ENCODE measurements at places on chromosomes 12 and 14.

DNA sequence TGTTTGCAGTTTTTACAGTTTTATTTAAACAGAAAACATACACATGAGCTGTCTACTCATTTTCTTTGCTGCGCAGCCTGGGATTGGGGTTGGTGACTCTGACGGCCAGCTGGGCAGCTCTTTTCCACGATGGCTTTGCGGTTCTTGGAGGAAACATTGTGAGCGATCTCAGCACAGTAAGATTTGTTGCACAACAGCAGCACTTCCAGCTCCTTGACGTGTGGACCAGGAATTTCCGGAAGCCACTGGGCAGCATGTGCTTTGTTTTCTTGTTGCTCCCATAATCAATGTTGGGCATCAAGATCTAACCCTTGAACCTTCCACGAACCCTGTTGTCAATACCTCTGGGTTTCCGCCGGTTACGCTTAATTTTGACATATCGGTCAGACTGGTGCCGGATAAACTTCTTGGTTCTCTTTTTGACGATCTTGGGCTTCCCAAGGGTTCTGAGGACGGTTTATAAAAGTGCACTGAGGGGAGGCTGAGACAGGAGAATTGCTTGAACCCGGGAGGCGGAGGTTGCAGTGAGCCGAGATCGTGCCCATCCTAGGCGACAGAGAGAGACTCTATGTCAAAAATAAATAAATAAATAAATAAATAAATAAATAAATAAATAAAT is 21.8 kb downstream of the FKBP11 start:
- DNase-seq, result no peak

DNA sequence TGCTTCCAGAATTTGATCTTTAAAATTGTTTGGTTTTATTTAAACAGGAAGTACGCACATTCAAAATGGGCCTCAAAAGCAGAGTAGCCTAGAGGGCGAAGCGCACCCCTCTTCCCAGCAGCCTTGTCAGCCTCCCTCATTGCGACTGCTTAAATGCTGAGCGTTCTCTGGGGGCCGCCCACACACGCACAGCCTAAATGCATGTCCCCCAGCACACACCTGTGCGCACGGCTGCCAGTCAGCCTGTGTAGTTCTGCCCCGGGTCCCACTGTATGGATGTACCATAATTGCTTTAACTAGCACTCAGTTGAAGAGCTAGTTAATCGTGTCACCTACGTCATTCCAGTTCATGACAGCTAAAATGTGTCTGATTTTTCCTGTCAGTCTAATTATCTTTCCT is 79.3 kb downstream of the TESC start:
- DNase-seq, result no peak

- no peak for DNase-seq
Measured at GRCh38 chr12:67390273-67390672, 121.1 kb downstream of the CAND1 start.

DNA sequence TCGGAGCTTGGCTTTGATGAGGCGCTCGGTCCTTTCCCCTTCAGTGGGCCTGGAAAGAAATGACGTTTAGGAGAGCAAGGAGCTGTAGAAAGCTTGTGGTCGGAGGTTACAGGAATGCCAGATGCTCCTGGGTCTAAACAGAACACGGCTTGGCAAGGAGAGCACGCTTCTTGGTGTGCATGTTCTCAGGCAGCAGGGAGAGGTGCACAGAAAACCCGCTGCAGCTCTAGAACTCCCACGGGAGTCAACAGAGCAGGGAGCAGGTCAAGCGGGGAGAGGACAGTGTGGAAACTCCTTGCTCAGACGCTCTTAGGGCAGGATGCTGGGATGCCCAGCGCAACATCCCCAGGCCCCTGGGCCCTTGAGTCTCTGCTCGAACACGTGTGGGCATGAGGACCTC is 51.0 kb downstream of the SSH1 start:
- no peak for DNase-seq

DNA sequence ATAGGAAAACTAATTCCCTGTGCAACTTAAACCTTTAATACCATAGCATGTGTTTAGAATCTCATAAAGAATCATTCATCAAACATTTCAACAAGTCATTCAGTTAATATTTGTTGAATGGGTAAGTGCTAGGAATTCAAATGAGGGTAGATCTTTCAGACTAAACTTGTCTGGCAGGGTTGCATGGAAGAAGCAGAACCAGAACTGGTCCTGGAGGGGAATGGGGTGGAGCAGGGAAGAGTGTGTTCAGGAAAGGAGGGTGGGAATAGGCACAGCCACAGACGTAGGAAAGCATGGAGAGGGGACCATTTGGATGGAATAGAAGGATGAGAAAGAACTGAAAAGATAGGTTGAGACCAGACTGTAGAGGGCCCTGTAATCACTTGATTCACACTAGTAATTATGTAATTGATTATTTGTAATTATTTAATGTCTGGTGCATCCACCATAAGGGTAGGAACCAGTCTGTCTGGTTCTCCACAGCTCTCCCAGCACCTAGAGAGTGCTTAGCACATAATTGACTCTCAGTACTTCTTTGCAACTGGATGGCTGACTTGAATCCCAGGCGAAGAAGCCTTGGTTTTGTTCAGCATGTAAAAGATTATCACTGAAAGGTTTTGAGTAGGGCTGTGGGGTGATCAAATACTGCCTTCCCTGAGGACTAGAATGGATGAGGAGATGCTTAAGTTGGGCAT is 3.0 kb upstream of the MAP3K9 start:
- no peak for DNase-seq

DNA sequence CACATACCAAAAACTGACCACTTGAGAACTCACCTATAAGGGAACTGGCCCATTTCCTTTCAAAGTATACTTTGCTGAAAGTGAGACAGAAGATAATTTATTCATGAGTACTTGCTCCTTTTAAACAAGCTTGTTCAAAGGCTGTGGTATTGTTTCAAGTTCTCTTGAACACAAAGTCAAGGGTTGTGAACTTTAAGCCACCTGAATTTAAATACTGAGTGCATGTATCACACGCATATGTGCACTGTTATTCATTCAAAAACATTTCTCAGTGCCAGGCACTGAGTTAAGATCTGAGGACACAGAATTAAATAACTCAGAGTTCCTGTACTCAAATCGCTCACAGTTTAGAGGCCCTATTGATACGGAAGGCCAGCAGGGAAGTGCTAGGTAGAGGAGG is 19.1 kb upstream of the LDHB start:
- DNase-seq, result peak; percentile 57

DNA sequence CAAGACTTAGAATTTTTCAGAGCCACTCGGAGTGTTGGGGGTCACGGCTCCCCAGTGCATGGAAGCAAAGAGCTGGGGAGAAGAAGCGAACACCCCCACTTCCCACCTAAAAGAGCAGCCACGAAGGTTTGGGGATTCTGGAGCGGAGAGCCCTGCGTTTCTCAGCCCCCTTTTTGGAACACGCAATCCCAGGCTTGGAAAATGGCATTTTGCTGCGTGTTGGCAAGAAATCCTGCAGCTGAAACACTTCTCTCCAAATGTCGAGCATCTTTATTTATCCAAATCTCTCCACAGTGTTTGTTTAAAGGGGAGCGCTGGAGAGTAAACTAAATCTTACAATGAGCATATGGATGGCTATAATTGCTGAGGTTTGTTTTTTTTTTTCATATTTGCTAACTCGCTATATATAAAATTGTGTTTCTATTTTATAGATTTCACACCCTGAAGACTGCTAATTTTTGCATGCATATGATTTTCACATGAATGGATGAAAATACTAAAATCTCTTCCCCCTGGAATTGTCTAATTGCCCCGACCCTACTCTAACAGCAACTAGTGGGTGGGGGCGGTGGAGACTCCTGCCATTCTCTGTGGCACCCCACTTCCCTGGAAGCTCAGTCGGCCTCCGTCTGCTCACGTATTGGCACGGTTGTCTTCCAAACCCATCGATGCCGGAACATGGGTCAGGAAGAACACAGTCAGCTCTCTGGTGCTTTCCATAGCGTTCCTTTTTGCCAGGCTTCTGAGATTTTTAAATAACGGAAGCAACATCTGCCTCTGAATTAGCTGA is 120.5 kb downstream of the GCH1 start:
- no peak for DNase-seq

GRCh38 chr14:22839159-22839779 is 2.9 kb downstream of the MMP14 start:
- DNase-seq, result no peak

DNA sequence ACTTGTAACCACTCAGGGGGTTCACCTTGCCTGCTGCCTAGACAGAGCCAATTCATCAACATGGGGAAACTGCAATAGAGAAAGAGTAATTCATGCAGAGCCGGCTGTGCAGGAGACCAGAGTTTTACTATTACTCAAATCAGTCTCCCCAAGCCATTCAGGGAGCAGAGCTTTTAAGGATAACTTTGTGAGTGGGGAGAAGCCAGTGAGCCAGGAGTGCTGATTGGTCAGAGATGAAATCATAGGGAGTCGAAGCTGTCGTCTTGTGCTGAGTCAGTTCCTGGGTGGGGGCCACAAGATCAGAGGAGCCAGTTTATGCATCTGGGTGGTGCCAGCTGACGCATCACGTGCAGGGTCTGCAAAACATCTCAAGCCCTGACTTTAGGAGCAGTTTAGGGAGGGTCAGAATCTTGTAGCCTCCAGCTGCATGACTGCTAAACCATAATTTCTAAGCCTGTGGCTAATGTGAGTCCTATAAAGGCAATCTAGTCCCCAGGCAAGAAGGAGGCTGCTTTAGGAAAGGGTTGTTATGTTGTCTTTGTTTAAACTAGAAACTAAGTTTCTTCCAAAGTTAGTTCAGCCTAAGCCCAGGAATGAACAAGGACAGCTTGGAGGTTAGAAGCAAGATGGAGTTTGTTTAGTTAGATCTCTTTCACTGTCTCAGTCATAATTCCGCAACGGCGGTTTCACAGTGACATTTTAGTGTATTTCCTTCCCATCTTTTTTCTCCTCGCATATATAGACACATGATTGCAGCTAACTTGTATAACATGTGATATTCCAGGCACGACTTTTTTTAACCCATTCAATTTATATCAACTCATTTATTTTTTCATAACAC is 68.9 kb upstream of the NCOR2 start:
- peak; percentile 15 for DNase-seq

DNA sequence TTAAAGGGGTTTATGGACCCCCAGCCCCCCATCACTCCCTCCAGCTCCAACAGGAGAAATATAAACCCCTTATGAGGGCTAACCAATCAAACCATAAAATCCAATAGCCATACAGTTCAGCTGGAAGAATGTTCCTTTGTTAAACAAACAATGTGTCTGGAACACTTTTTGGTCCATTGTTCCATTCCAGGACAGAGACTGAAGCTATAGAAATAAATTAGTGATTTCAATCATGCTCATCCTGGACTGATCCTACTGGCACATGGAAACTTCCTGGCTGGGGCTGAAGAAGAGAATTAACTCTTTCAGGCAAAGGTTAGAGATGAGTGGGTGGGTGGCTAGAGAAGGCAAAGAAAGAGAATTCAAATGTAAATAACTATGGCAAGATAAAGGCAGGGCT is 63.4 kb downstream of the ANO2 start:
- DNase-seq, result no peak

- DNase-seq, result no peak
Measured at GRCh38 chr14:39967885-39968284, 535.7 kb upstream of the FBXO33 start.

GRCh38 chr12:108340037-108340436 is 926 bp upstream of the CMKLR1 start:
- no peak for DNase-seq

GRCh38 chr12:64976131-64976530 is 145.0 kb downstream of the WIF1 start:
- no peak for DNase-seq

GRCh38 chr12:59861635-59862034 is 265.8 kb downstream of the SLC16A7 start:
- DNase-seq, result no peak

Data from CD4-positive, alpha-beta T cell treated with Interleukin-6 at 100 ng/mL for 8 hours (primary cell).